ENCODE measurements at places on chromosomes 2 and 18.
A peak's percentile ranks its signal among the peaks of the same experiment; 100 is the strongest.

- no peak for DNase-seq
These were observed 68.2 kb downstream of the MAIP1 start for GRCh38 chr2:200023570-200023969.

GRCh38 chr2:161237392-161238264 is 70.6 kb upstream of the PSMD14 start:
- peak; percentile 27 for DNase-seq

DNA sequence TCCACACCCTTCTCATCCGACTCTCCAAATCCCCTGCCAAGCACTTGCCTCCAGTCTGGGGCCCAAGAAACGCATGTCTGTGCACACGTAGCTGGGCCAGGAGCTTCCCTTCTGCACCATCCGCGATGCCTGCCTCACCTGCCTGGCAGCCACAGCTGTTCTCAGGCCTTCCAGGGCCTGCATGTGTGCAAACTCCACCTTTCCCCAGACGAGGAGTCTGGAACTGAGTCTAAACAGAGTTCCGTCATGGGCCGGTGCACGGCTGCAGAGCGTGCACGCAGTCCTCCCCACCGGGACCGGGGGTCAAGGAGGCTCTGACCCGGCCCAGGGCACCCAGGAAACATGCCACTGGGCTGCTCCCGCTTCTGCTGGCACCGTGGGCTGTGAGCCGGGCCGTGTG is 66.8 kb upstream of the SALL3 start:
- no peak for DNase-seq

GRCh38 chr2:150023044-150023443 is 435.5 kb upstream of the MMADHC start:
- DNase-seq = no peak

DNA sequence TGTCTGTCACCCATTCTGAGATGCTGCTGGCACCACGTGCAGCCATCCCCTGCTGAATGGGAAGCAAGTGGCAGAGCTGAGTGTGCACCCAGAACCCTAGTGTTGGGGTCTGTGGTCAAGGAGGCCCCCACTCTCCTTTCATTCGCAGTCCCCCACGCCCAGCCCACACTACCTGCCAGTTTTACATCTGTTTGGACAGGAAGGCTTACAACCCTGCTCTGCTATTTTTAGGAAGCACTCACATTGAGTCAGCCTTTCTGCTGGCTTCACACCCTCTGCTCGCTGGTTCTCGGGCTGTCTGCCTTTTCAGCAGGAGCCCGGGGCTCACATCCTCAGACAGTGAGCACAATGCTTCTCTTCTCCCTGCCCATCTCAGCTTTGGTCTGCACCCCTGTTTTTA is 10.7 kb upstream of the ADCY3 start:
- no peak for DNase-seq

Measured in CD4-positive, alpha-beta T cell treated with Interleukin-6 at 100 ng/mL for 8 hours (primary cell).